ENCODE measurements at places on chromosomes 12 and 14. TPM values are rescaled to one million over a fixed set of nuclear protein-coding genes. Genes with fewer than 3 reads are reported as not detected.

PGF gene
- 0.26 TPM for total RNA-seq

CISTR gene
- not detected for total RNA-seq

GRCh38 chr12:68367903-68368302 lies 35.7 kb upstream of the MDM1 start:
- H3K4me3 ChIP-seq, result no peak overlapping the region
- no peaks in the 10 kb centered on the region for H3K36me3 ChIP-seq
- no peaks in the 10 kb centered on the region for H3K27me3 ChIP-seq

DNA sequence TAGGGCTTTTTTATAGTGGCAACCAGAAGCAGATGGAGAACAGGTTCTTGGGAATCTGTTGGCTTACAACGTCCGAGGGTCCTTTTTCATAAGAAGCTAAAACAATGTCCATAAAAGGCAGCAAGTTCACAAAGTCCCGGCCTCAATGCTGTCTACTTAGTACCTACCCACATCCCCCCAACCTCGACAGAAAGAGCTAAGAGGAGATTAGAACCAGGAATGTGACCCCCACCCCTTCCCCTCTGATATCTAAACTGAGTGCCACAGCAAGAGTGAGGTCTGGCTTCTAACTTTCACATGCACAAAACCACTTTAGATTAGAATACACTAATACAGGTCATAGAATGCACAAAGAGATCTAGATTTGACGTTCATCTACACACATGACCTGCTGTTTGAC lies 4.5 kb downstream of the DPF3 start:
- H3K4me1 ChIP-seq, result peaks cover 21% of the 10 kb centered on the region
- no peaks in the 10 kb centered on the region for H3K27me3 ChIP-seq
- peaks cover 4% of the 10 kb centered on the region for H3K36me3 ChIP-seq
- H3K4me3 ChIP-seq, result no peak overlapping the region

- no peak overlapping the region for H3K27ac ChIP-seq
- no peaks in the 10 kb centered on the region for H3K36me3 ChIP-seq
- DNase-seq, result no peak
- no peaks in the 10 kb centered on the region for H3K27me3 ChIP-seq
These were observed 26.9 kb downstream of the GSTZ1 start for GRCh38 chr14:77347751-77348150.
